ENCODE measurements at places on chromosomes 12 and 14.

GRCh38 chr12:96134200-96134599 lies 60.0 kb upstream of the ELK3 start:
- DNase-seq = no peak

- DNase-seq = no peak
Measured at GRCh38 chr14:53001787-53002378, 51.0 kb upstream of the FERMT2 start.

DNA sequence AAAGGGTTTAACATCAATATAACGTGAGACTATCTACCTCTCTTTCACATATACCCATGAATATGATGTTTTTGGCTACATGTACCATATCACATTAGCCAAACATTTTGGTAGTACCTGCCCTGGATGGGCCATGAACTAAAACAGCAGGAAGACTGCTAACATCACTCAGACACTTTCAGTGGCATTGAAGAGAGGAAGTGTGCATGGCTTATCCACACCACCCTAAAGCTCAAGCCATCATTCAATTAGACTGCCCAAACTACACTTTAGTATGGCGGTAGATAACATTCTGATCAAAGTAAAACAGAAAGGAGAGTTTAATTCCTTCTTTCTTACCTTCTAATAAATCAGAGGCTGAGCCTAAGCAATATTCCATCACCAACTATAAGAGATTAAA lies 103.0 kb downstream of the PEBP1 start:
- no peak for DNase-seq

- DNase-seq = no peak
Measured at GRCh38 chr12:124796303-124796960, 67.2 kb downstream of the SCARB1 start.

DNA sequence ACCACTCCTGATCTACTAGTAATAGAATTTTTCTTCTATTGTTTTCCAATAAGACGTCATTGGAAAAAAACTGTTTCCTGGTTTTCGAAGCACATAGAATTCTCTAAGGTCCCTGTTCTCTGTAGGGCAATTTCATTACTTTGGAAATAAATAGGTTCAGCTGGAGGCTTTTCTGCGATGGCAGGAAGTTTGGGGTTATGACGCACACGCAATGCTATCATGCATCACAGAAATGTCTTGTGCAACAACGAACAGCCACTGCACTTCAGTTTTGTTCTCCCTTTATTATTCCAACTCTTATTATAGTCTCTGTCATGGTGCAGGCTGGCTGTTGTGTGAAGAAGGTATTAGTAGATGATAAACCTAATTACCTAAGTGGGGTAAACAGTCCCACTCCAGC lies 59.0 kb downstream of the KCNK10 start:
- DNase-seq = no peak

- DNase-seq = no peak
Measured at GRCh38 chr12:104578453-104578852, 121.7 kb downstream of the CHST11 start.

All from HEK293T (cell line).